Prostate gland (tissue), 2 donors: ENCODE measurements at places on chromosomes 6 and 20. TPM values are rescaled to one million over a fixed set of nuclear protein-coding genes. Genes with fewer than 3 reads are reported as not detected.

SYCP2 gene
- total RNA-seq: 10.6 TPM

GNAS-AS1 gene
- 0.50 TPM for total RNA-seq

METTL24 gene
- total RNA-seq: 0.96 TPM

GTSF1L gene
- total RNA-seq: not detected

BEND3 gene
- total RNA-seq: 4.0 TPM

RXRB gene
- 30.6 TPM for total RNA-seq

SEMG2 gene
- 70.5 TPM for total RNA-seq

IRF4 gene
- total RNA-seq: 0.77 TPM

MATN4 gene
- not detected for total RNA-seq

LKAAEAR1 gene
- total RNA-seq: not detected
